CD4-positive, alpha-beta T cell treated with Interferon alpha-2 for 1 hour (primary cell): ENCODE measurements at places on chromosomes 12 and 14.

DNA sequence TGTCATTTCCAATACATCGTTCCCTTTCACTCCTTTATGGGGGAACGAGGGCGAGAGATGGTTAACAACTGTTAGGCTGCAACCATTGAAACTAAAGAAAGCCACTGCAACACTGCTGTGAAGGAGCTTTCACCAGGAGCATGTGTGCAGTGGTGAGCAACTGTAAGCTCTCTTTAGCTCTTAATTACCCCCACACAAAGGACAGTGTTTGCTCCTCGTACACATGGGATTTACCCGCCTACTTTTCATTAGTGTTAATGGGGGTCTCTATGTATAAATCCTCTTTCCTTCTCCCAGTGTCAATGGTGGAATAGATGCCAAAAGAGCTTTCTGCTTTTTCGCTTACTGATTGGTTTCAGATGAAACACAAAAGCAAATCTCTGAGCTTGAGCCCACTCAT, 343.1 kb downstream of the FLRT2 start:
- no peak for DNase-seq

GRCh38 chr14:101005447-101005846, 101.9 kb upstream of the RTL1 start:
- DNase-seq, result no peak

DNA sequence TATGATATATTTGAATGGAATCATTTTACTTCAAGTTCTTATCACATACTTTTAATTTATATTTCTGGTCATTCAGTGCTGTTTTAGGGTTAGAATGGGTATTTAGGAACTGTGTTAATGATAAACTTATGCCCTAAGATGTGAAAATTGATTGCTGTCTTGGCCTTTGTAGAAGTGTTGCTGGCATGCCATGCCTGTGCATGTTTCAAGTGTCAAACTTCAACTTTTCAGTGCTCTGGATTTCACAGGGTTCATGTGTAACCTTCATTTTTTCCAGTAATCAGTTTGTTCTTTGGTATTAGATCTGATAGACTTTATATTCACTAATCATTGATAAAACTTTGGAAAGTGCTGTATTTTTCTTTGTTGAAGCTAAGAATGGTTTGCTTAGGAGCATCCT, 36.6 kb downstream of the YLPM1 start:
- no peak for DNase-seq

DNA sequence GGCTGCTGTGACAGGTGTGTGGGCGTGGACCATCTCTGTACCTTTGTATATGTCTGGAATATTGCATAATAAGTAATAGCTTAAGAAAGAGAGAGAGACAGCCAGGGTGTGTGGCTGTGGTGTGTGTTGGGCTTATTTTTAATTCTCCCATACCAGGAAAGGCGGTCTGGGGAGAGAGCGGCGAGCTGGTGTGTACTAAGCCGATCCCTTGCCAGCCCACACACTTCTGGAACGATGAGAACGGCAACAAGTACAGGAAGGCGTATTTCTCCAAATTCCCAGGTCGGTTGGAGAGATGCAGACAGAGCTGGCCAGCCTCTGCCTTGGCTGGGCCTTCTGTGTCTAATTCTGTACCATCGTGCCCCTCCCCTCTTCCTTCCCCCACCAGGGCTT, 63.9 kb downstream of the AACS start:
- no peak for DNase-seq

DNA sequence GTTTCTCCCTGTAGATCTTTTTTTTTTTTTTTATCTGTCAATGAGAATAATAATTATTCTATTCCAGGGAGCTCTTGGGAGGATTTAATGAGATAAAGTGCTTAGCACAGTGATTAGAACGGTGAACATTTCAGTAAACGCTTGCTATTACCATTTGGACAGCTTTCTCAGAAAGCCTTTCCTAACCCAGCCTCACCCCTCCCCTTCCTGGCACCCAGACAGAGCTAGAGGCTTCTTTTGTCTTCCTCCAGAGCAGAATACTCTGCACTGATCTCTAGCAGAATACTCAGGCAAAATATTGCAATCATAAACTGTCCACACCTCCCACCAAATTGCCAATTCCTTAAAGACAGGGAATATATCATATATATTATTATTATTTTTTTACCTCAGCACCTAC, 66.6 kb downstream of the ERGIC2 start:
- no peak for DNase-seq

DNA sequence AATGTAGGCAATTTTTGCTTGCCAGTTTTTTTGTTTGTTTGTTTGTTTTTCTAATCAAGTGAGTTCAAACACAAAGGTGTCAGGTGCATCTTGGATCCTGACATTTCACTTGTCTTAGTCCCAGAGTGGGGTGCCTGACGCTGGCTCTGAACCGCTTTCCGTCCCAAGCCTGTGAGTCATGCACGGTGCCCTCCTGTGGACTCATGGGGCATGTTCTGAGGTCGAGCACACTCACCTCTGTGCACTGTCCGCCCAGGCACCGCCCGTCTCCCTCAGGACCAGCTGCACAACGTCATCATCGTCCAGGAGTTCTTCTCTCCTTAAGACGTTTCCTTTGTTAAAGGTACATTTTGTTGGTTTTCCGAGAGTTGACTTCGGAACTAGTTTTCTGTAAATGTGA, 98.2 kb downstream of the GLT1D1 start:
- no peak for DNase-seq

DNA sequence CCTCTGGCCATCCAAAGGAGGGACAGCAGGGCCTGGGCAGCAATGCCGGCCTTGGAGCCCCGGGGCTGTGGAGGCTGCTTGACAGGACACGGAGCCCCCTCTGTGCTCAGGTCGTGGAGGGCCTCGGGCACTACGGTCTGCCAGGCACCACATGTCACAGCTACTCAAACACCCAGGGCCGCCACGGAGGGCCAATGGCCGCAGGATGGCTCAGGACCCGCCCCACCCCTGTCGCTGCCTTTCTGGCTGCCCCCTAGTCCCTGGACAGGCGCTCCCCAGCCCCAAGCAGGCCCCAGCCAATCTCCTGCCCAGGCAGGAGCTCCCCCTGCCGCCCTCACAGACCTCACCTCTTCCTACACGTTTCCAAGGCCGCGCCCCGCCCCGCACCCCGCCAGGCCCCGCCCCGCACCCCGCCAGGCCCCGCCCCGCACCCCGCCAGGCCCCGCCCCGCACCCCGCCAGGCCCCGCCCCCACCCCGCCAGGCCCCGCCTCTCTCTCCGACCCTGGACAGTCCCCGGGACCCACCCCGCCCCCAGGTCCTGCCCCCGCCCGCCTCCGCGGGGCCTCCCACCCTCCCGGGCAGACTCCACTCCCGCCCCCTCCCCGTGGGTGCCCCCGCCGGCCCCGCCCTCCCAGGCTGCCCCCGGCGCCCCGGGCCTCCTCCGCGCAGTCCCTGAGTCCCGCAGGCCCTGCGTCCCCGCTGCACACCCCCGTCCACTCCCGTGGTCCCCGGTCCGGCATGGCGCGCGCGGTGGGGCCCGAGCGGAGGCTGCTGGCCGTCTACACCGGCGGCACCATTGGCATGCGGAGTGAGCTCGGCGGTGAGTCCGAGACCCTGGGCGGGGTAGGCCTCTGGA, at the start of gene ASPG:
Gene ASPG, plus strand, starts transcription at position 669 of the 857 bp plus-strand sequence. Its CDS starts 71 bp downstream, at position 740.
- DNase-seq, result peak; percentile 26

DNA sequence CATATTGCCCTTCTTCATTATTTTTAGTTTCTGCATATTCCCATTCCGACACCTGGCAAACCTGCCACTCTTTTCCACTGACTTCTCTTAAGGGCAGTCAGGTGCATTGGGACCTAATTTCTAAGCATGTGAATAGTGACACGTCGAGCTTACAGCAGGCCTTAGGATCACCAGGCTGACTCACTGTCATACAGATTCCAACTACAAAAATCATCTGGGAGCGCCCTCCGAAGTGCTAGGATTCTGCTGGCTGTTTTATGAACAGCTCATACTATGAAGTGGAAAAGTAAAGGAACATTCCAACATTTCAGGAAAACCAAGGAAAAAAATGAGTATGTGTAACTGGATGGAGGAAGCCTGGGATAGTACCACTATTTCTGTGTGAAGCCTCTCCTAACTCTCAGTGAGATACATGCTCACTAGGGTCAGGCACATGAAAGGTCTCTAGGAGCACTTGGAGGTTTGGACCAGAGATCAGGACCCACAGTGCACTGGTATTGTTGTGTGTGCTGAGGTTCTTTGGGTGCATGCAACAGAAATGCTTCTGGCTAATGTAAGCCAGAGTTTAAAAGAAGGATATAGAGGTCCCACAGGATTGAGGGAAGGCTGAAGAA, 257.4 kb downstream of the ZFP36L1 start:
- DNase-seq, result no peak
